ENCODE measurements at places on chromosomes 6 and 20.

DNA sequence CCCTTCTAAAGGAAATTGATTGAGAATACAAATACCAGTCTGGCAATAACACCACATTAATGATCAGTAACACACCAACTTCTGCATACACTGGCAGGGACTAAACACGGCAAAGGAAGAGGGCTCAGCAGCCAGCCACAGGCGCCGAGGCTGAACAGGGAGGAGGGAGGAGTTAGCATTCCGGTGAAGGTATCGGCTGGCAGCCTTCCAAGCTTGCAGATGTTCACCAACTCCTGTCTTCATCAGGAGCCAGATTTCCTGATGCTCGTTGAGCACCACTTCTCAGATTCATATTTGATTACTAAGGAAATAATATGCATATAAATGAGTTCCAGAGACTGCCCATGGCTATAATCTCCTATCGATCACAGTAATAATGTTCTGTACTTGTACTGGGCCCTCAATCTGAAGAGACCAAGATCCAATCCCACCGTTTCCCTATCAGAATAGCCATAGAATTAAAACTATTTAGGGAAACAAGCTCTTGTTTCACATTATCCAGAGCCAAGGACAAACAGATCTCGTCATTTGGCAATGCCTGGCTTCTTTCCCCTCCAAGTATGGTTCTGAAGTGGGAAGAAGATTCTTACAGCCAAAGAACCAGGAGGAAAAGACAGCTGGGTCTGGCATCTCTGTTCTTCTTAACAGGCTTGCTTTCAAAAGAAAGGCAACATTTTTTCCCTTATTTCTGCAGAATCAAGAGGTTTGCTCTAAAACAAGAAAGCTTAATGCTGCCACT, 42.2 kb downstream of the GFOD1 start:
- DNase-seq = no peak

DNA sequence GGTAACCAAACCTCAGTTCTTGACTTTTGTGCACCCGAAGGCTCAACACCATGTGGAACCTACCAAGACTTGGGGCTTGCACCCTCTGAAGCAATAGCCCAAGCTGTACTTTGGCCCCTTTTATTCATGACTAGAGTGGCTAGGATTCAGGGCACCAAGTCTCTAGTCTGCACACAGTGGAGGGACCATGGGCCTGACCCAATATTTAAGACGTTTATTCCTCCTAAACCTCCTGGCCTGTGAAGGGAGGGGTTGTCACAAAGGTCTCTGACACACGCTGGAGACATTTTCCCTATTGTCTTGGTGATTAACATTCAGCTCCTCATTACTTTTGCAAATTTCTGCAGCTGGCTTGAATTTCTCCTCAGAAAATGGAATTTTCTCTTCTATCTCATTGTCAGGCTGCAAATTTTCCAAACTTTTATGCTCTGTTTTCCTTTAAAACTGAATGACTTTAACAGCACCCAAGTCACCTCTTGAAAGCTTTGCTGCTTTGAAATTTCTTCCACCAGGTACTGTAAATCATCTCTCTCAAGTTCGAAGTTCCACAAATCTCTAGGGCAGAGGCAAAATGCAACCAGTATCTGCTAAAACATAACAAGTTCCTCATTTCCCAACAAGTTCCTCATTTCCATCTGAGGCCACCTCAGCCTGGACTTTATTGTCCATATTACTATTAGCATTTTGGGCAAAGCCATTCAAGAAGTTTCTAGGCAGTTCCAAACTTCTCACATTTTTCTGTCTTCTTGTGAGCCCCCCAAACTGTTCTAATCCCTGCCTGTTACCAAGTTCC, 481.4 kb upstream of the BTBD3 start:
- no peak for DNase-seq

GRCh38 chr20:10781526-10781925, 107.7 kb upstream of the JAG1 start:
- DNase-seq = no peak

- DNase-seq = no peak
These were observed 12.8 kb downstream of the RGS17 start for GRCh38 chr6:153117986-153118879.

DNA sequence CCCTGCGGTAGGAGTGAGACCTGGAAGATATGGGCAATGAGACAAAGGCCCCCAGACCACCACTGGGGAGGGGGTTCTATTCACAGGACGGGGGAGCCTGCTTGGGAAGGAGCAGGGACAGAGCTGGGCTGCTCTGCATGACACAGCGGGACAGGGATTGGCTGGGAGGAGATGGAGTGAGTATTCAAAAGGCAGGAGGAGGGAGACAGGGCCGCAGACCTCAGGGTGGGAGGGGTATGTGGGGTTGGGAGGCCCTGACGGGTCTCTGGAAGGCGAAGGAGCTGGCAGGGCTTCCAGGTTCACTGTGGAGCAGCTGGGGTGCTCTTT, 60.8 kb upstream of the RPS6KA2 start:
- DNase-seq = no peak

DNA sequence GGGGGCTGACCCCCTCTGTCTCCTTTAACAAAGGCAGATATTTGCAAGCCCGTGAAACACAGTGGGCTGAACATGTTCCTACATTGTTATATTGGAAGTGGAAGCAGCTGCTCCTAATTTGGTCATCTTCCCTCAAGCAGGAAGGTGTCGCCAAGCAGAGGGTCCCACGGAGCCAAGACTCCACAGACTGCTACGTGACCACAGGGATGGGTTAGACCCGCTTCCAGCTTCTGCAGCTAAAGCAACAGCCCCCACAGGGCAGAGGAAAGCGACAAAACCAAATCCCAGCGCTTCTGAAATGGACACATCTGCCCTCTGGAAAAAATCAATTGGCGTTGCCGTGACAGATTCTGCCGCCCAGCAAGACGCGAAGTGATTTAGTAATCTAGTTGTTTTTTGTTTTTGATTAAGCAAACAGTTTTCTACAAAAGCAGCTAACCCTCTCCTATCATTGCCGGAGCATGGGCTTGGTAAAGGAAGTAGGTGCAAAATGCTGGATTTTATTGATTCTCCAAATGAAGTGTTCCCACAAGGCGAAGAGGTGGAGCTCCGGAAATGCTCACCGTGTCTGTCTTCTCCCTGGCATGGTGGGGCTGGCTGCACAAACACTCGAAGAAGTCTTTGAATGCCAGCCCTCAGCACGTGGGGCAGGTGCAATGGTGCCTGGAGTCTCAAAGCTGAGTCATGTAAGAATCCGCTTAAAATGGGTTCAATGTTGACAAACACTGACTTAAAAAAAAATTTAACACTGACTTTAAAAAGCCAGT, 79.4 kb upstream of the FRMD1 start:
- DNase-seq = no peak

GRCh38 chr20:45128099-45128498, 3.8 kb upstream of the WFDC12 start:
- DNase-seq = no peak

DNA sequence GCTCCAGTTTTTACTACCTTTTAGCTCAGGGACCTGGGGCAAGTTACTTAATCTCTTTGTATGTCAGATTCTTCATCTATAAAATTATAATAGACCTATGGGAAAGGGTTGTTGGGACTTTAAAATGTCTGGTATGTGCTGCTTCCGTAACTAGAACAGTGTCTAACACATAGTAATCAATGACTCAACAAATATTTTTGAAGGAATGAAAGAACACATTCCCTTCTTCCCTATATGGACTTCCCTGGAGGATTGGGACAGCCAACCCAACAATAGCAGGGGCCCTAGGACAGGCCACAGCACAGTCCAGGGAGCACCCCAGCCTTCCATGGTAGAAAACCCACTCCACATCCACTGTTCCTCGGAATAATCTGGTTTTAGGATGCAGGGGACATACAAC, 50.7 kb upstream of the TPD52L1 start:
- DNase-seq = no peak

GRCh38 chr6:28349892-28350737, at the start of gene ZKSCAN3:
TSS of gene ZKSCAN3 (plus strand) at chr6:28349947. CDS start at chr6:28359587, 9,640 bp downstream.
- peak; percentile 86 for DNase-seq

DNA sequence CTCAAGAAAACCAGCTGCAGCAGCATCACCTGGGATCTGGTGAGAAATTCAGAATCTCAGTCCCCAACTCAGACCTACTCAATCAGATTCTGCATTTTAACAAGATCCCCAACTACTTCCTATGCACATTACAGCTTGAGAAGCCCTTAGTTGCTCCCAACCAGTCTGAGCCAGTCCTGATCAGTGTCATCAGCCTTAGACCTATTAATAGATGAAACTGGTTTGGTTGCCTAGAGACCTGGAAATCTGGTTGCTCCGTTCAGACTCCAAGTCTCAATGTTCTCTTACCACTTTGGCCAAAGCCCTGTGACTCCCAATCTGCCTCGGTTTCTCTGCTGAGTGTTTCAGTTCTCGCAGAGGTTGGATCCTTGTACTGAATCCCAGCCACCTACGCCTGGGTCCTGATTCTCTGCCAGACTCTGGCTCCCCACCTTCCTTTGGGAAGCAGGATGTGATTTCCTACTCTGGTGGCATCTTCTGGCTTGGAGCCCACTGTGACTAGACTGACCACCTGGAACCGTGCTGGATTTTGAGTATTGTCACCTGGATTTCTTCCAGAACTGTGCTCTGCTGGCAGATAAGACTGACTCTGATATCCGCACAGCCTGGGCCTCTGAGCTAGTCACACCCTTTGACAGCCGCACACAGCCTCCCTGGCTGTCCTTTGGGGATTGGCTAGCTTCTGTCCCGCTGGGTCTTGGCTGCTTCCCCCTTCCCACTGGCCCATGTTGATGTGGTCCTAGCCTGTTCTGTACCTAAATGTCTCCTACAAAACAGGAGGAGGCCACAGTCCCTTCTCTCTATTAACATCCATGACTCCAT, 20.3 kb upstream of the ATXN1 start:
- DNase-seq = no peak

DNA sequence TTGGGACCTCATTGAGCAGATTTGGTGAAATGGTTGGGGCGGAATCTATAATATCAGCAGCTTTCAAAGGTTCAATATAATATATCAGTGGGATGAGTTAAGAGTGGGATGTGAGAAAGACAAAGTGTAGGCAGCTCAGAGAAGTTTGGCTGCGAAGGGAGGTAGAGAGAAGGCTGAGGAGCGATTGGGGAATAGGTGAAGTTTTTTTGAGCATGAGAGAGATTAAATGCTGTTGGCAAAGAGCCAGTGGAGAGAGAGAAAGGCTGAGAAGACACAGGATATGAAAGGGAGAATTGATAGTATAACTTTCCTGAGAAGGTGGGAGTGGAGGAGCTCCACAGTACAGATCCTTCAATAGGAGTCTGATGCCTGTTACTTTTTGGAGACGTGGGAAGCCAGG, 12.1 kb upstream of the SERINC3 start:
- DNase-seq = no peak

DNA sequence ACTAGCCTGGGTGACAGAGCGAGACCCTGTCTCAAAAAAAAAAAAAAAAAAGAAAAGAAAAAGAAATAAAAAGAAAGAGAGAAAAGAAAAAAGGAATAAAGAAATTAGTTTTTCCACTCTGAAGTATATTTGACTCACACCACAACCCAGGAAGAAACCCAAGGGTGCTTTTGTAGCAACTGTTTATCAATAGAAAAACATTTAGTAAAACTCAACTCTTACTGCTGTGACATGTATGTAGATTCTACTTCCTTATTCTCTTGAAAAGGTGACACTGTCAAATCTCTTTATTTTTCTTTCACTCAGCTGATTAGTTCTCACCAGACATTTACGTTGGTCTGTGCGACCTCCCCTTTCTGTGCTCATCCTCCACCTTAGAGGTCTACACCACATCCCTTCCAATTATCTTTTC, 99.9 kb upstream of the SHLD1 start:
- no peak for DNase-seq

DNA sequence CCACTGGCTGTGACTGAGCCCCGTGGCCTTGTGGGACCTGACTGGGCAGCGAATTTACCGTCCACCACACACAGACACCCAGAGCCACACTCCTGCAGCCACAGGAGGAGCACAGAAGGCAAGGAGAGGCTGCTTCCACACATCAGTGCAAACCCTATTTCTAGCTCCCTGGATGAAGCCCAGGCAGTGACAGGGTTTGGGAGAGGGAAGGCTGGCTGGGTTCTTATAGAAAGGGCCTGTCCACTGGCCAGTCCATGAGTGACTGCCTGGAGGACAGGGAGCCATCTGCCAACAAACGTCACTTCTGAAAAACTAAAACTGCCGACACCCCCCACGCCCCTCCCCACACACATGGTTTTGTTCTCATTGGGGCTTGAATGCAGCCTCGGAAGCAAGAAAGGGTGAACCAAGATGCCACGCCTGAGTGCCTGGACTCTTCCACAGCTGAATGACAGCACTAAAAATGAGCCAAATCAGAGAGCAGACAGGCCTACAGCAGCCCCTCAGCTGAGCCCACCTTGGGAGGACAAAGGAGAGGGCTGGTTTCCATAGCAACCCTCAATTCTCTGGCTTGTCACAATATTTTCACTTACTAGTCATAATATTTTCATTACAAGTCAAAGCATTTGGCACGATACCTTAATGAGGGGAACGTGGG, 38.4 kb downstream of the RRBP1 start:
- no peak for DNase-seq

GRCh38 chr20:55649254-55649653, 356.1 kb downstream of the CBLN4 start:
- no peak for DNase-seq

GRCh38 chr6:111823831-111824607, 49.2 kb downstream of the FYN start:
- peak; percentile 76 for DNase-seq

DNA sequence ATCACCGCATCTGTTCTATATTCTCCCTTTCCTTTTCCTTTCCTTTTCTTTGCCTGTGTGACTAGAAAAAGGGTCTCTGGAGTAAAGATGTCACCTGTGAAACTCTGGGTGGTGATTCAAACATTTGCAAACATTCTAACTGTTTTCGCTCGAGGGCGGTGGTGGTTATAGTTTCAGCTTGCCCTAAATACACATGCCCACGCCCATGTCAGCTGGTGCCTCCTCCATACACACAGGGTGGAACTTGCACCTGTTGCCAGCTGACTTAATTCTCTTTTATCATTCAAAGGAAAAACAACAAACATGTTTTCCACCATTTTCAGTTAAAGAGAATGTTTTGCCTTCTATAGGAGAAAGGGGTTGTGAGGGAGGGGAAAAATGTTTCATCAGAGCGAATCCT, 381.9 kb upstream of the ARID1B start:
- peak; percentile 66 for DNase-seq

GRCh38 chr6:148864941-148865340, 118.1 kb downstream of the UST start:
- no peak for DNase-seq

DNA sequence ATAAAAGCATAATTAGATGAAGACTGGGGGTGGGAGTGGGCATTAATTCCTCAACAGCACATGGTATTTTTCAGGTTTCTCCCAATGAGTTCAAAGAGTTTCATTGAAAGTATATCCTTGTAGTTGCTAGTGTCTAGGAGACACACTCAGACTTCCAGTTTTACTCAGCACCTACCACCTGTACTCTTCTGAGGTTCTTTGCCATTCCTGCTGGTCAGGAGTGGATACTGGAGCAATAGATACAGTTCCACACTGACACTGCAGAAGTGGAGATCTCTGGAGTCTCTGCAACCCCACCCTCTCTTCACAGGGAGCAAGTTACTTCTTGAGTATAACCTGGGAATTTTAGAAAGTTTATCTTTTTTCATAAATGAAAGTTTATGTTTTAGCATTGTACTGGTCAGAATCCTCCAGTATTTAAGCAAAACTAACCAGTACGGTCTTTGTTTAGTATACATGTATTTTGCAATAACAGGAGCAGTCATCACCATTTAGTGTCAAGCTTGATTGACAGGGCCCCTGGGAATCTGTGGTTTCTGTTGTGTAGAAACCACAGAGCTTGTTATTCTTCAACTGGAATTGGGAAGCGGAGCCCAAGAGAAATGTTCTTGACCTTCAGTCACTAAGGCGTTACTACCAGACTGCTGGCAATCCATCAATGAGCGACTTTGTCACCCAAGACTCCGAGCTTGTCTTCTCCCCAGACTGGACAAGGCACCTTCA, 148.1 kb downstream of the ZDHHC14 start:
- no peak for DNase-seq

- DNase-seq = no peak
These were observed 89.8 kb downstream of the CD164 start for GRCh38 chr6:109292420-109292819.

Measured in CD4-positive, alpha-beta T cell treated with Interleukin-2 at 100 ng/mL for 4 hours (primary cell).